ENCODE measurements at places on chromosomes 1 and 21.

DNA sequence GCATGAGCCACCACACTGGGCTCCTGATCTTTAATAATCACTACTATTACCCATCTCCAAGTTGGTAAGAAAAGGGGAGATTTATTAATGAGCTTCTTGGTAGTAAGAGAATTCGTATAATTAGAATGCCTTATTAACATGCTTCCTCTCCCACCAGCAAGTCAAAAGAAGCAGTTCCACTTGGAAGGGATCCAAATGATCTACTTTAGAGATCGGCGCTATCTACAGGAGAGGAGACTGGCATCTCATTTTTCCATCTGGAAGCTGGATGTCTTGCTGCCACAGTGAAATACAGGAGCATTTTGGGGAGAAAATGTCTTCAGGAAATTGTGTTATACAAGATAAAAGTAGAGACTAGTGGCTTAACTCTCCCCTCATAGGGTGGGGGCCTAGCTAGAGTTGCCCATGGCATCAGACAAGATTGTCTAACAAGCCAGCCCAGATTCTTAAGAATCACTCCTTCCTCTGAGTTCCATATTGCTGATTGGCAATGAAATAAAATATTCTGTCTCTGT, 33.6 kb upstream of the CAMSAP2 start:
- no peak for DNase-seq

DNA sequence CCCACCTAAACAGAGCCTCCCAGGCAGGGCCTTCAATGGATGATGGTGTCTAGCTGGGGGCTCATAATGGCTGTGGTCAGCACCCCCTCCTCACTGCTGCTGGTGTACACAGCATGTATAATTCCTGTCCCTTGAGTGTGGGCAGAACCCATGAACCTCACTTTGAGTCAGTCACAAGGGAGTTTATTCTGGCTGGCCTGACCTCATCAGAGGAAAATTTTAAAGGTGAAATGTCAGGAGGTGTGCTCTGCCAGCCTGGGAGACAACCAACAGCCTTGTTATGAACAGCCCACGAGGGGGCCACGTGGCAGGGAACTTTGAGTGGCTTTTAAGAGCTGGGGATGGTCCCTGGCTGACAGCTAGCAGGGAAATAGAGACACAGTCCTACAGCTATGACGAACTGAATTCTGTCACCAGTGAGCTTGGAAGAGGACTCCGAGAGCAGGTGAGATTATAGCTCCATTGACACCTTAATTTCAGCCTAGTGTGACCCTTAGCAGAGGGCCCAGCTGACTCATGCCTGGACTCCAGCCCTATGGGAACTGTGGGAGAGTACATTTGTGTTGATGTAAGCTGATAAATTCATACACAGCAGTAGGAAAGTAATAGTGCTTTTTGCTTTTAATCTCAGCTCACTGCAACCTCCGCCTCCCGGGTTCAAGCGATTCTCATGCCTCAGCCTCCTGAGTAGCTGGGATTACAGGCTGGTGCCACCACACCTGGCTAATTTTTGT, 73.5 kb upstream of the RUNX3 start:
- DNase-seq: no peak

- DNase-seq: no peak
Observed at GRCh38 chr1:244199902-244200301, 148.8 kb downstream of the ZBTB18 start.

GRCh38 chr1:59005491-59006288, 221.8 kb upstream of the JUN start:
- no peak for DNase-seq

- no peak for DNase-seq
Observed at GRCh38 chr1:237084341-237085077, 42.5 kb downstream of the RYR2 start.

DNA sequence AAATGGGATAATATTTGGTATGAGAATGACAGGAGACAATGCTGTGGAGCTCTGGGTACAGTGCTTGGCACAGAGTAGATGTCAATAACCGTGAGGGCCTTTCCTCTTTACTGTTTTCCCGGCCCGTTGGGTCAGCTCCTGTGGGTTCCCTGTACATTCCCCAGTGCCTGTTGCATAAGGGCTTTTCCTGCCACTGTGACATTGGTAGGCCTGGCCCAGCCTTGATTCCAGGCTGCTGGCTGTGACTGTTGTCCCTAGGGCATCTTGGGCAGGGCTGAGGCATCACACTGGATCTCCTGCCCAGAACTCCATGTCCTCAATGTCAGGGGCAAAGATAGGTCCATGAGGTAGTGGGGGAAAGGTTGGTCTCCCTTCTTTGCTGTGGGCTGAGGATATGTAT, 25.8 kb upstream of the MYCL start:
- DNase-seq: no peak

GRCh38 chr1:3865606-3866160, 8.4 kb downstream of the DFFB start:
- DNase-seq: no peak

GRCh38 chr1:118902711-118903191, 85.4 kb downstream of the TBX15 start:
- no peak for DNase-seq

DNA sequence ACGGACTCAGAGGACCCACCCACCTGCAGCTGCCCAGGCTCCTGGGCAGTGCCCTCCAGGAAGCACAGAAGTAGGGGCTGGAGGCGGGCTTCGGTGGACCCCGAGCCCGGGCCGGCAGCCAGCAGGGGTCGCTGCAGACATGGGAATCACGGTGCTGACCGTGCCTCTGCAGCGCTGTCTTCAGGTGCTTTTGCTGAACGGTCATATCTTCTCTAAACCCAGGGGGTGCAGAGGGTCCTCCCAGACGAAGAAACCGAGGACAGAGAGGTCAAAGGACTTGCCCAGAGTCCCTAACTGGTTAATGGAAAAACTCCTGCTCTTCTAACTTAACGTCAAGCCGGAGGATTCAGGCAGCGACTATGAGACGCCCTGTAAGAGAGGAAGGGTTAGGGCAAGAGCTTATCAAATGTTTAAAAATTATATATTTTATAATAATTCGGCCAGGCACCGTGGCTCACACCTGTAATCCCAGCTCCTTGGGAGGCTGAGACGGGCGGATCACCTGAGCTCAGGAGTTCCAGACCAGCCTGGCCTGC, 21.5 kb upstream of the LEFTY2 start:
- DNase-seq: no peak

DNA sequence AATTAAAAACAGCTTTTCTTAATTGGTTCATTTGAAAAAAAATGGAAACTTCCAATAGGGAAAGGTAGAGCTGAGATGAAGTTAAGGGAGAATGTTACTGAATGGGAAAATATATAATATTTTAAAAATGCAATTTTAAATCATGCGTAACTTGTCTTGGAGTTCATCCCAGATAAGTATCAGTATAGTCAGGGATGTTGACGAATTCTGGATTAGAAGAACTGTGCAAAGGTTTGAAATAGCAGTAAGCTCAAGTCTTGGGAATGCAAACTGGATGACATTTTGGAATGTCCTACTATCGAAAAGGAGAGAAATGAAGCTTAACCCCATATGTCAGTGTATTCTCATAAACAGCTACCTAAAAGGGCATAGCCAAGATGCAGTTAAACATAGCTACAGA, 4.0 kb upstream of the ST6GALNAC3 start:
- no peak for DNase-seq

Measured in COR-L47 (cell line).